ENCODE measurements at places on chromosomes 4 and X. TPM values are rescaled to one million over a fixed set of nuclear protein-coding genes. Genes with fewer than 3 reads are reported as not detected.

- DNase-seq, result no peak
Measured at GRCh38 chrX:118560489-118560888, 64.9 kb downstream of the DOCK11 start.

GRCh38 chrX:84046403-84046984 lies 141.5 kb downstream of the RPS6KA6 start:
- no peak for DNase-seq

DNA sequence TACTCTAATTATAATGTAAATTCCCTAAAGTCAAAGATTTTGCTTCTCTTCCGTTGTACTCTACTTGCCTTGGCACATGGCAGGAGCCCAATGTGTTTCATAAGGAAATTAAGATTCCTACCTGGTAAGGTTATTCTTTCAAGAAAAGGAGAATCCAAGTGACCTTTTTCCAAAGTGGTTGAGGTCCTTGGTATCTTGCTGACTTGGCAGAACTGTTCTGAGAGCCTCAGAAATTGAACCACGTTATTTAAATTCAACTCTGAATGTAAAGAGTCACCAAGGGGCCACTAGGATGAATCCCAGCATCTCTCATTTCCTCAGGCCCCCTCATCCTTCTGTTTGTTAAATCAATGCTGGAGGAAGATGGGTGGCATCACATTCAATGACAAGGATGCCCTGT lies 418.2 kb upstream of the MAGEB2 start:
- no peak for DNase-seq

GRCh38 chr4:138174981-138175794 lies 67.0 kb downstream of the SLC7A11 start:
- DNase-seq, result no peak

DNA sequence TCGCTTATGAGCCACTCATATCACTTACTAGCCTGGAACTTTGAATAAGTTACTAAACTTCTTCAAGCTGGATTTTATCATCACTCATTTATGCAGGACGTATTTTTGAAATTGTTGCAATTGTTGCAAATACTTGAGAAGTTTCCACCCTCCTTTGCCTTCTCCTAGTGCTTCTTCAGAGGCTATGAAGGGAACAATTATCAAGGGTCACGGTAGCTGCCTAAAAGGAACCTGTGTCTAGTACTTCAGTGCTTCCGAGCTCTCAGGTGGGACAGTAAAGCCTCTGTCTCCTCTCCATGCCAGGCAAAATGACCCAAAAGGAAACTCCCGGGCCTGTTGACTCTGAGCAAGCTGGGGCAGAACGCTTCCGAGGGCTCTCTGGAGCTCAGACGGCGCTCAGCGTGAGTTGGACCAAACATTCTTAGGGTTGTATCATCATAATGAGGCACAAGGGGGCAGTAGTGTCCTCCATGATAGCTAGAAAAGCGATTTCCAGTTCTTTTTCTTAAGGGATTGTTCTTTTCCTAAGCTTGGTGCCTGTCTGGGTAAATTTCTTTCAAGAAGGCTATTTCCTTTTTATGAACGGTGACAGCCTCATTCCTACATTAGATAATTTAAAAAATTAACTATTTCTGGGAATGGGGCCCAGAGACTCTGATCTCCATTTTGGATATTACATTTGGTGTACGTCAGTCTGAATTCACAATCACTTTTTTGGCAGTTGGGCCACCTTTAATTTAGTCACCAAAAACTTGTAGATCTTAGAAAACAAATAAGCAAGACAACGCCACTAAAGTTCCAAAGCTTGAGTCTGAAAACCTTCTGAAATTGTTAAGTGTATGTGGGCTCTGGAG lies 73.1 kb downstream of the PACRGL start:
- peak; percentile 26 for DNase-seq

GRCh38 chrX:153573984-153574383 lies 25.0 kb downstream of the CCNQ start:
- no peak for DNase-seq

DNA sequence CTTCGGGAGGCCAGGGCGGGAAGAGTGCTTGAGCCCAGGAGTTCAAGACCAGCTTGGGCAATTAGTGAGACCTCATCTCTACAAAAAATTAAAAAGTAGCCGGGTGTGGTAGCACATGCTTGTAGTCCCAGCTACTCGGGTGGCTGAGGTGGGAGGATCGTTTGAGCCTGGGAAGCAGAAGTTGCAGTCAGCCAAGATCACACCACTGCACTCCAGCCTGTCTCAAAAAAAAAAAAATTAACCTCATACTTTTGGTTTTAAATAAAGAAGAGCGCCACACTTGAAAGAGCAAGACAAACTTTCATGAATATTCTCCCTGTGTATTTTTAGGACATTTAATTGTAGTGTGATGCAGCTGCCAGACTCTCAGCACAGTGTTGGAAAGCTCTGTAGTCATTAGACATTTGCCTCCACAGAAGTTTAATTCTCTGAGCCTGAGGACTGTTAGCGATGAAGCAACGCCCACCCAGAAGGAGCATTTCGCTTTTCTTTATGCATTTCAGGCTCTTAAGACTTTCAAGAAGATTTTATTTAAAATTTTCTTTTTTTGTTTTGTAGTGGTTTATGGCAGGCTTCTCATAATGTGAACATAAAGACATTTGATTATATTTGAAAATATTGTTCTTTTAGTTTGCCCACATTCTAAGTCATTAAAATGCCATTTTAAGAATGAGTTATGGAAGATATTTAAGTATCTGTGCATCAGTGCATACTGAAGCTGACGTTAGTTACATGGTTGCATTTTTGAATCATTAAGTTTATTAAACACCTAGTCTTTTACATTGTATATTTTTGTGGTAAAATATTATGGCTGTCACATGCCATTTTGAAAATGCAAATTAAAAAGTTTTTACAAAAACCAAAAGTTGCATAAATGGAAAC lies 45.8 kb downstream of the DCLK2 start:
- no peak for DNase-seq

DNA sequence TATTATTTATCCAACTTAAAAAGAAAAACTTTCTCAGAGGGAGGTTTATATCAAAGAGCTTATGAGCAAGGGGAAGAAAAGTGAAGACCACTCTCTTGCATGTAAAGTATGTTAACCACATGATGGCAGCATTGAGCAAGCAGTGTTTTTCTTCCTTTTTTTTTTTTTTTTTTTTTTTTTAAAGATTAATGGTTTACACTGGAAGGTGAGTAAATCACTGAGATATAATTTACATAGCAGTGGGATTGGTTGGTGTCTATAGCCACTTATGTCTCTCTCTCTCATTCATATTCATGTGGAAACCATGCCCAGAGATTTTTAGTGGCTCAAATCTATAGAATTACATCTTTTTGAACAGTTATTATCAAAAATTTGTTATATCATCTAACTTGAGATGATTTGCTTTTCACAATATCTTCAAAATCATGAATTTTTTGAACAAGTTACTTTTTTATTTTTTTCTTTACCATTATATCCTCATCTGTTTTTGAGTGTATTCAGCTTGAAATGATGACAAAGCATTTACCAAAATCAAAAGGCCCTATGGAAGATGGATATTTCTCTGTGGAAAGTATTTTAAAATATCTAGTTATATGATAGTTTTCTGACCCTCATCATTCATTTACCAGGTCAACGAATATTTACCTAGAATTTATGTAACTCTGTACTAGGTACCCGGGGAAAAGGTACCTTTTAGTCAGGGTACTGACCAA lies 31.6 kb downstream of the MTHFD2L start:
- no peak for DNase-seq

DNA sequence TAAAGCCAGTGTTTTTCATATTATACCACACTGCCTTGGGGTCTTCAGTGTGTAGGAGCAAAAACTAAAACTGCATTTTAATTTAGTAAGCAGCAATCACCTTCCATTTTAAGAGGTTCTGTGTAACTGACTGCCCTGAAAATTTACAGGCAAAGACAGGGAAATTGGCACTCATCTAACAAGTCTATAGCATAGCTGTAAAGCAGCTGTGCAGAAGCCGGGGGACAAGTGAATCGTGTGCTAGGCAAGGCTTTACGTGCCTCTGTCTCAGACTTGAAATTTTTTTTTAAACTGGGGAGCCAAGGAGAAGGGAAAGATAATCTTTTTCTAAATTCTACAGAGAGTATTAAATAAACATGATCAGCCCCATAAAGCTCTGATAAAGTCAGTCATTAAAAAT lies 39.7 kb downstream of the TSPAN5 start:
- no peak for DNase-seq

- no peak for DNase-seq
Measured at GRCh38 chr4:30840571-30840970, 120.4 kb downstream of the PCDH7 start.

GRCh38 chr4:85724791-85725563 lies 250.0 kb downstream of the ARHGAP24 start:
- DNase-seq, result no peak

DNA sequence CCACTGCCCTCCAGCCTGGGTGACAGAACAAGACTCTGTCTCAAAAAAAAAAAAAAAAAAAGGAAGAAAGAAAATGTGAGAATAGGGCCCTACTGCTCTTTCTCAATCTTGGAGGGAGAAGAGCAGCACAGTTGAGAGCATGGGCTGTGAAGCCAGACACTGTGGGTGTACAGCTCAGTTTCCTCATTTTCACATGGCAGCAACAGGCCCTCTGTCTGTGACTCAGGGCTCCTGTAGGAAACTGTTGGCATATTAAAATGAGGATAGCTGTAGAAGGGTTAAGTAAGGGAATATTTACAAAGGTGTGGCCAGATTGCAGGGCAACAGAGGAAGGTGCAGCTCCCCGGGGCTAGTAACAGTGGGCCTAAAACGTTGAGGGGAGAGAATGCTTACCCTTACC lies 3.4 kb downstream of the AKAP14 start:
- no peak for DNase-seq

The INTU gene
- total RNA-seq, result 6.7 TPM

The IL3RA gene
- 9.0 TPM for total RNA-seq

The DIAPH2 gene
- total RNA-seq, result 30.3 TPM

The RNF150 gene
- 17.4 TPM for total RNA-seq

The FRG2 gene
- not detected for total RNA-seq

The SERTM2 gene
- 3.1 TPM for total RNA-seq
